Mesendoderm (in vitro differentiated cells): ENCODE measurements at places on chromosomes 16 and 17.

- DNase-seq: peak; percentile 85
Observed at GRCh38 chr17:78127239-78127887, 1.2 kb downstream of the TMC6 start.

DNA sequence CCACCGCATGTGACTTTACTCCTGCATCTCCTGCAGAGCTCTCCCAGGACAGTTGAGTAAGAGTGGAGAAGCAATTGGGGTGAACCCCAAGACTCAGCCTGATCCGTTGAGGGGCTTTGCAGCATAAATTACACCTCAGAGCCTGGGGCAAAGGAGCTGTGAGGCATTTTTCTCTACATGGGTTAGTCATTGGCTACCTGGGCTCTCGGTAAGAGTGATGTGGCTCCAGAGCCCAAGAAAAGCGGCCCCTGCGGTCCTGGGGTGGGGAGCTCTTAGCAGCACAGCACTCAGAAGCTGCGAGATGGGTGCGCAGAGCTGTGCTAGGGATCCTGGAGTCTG, 40.4 kb upstream of the C16orf78 start:
- no peak for DNase-seq

DNA sequence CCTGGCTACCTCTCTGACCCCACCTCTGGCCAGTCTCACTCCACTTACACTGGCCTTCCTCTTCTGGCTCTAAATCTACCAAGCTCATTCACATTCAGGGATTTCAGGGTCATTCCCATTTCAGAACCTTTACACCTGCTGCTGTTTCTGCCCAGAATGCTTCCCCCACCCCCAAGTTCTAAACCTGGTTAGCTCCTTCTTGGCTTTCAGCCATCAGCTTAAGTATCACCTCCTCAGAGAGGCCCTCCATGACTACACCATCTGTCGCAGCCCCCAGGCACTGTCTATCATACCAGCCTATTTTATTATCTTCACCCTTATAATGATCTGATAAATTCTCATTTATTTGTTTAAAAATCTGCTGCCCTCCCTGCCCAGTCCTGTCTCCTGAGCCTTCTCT, 23.3 kb upstream of the NGFR start:
- no peak for DNase-seq

DNA sequence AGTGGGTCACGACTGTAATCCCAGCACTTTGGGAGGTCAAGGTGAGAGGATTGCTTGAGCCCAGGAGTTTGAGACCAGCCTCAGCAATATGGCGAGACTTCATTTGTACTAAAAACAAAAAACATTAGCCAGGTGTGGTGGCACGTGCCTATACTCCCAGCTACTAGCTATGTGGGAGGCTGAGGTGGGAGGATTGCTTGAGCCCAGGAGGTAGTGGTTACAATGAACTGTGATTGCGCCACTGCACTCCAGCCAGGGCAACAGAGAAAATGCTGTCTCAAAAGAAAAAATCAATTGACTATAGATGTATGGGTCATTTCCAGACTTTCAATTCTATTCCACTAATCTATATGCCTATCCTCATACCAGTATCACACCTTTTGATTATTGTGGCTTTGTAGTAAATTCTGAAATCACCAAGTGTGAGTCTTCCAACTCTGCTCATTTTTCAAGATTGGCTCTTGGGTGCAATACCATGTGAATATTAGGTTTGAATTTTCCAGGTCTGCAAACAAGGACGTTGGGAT, 27.2 kb upstream of the CEP20 start:
- DNase-seq: no peak

- no peak for DNase-seq
Observed at GRCh38 chr16:29974291-29975133, 844 bp downstream of the TAOK2 start.

GRCh38 chr16:9503251-9503984, 412.0 kb downstream of the HAPSTR1 start:
- DNase-seq: peak; percentile 26

- DNase-seq: no peak
Observed at GRCh38 chr16:69720822-69721430, 5.4 kb downstream of the NQO1 start.

DNA sequence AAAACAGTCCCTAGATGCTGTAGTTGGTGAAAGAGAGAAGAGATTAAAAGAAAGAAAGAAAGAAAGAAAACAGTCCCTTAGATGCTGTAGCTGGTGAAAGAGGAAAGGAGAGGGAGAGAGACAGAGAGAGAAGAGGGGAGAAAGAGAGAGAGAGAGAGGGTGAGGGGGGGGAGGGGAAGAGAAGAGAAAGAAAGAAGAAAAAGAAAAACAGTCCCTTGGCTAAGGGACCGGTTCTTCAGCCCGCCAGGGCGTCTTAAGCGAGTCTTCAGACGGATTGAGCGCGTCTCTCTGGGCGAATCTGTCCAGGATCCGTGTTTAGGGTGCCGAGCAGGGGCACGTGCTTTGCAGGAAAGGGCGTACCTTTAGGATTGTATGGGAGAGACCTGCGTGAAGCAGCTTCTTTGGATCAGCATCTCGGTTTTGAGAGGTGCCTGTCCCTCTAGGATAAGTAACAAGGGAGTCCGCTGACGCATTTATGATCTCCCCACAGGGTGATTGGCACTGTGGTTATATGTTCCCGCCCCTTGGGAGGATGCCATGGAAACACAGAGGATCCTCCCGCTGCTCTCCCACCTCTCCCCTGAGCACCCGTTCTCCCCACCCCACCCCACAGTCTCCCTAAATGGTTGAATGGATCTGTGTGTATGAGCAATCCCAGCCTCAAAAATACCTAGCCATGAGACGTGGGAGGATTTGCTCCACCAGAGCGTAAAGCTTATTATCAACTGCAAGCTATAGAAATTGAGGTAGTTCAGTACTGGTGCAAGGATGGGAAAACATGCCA, 16.7 kb downstream of the GNGT2 start:
- DNase-seq: peak; percentile 76

DNA sequence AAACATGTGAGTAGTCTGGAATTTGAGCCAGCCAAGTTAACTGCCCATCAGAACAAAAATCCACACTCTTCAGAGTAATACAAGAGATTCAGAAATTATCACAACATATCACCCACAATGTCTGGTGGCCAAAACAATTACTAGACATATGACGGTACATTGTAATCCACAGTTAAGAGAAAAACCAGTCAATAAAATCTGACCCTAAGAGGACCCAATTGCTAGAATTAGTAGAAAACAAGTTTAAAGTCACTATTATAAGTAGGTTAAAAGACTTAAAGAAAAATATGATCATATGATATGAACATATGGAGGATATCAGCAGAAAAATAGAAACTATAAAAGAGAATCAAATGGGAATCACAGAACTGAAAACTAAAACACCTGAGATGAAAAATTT, 15.8 kb downstream of the CMTR2 start:
- DNase-seq: no peak

DNA sequence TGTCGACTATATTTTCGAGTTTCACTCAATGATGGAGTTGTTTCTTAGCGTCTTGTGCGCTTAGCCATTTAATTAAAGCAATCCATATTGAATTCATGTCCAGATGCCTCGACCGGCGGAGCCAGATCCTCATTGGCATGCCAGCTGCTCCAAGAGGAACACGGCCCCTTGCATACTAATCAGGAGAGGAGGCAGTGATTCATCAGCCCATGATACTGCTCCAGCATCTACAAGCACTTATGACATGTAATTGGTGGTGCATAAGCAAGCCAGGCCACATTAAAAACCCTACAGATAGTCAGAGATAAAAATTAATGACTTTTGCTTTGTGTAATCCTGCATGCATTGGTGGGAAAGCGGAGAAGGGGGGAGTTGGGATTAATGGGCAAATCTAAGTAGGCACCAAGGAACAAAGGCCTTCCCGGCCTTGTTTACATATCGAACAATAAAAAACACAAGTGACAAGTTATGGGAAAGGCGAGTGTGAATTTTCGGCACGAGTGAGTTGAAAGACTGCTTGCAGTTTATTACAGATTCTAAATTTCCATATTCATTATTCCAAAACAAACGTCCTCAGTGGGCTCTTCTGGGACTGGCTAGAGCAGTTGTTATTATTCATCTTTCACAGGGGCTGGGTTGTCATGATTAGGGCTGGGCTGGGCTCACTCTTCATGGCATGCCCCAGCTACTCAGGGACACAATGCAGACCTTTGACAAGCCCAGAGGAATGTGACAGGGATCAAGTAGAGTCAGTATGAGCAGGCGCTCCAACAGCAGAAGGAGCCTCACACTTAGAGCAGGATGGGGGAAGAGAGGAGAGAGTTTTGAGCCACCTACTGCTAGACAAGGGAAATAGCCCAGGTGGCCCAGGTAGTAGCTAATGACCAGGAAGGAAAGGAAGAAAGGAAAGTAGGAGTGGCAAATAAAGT, 281.7 kb upstream of the ZFHX3 start:
- peak; percentile 85 for DNase-seq

DNA sequence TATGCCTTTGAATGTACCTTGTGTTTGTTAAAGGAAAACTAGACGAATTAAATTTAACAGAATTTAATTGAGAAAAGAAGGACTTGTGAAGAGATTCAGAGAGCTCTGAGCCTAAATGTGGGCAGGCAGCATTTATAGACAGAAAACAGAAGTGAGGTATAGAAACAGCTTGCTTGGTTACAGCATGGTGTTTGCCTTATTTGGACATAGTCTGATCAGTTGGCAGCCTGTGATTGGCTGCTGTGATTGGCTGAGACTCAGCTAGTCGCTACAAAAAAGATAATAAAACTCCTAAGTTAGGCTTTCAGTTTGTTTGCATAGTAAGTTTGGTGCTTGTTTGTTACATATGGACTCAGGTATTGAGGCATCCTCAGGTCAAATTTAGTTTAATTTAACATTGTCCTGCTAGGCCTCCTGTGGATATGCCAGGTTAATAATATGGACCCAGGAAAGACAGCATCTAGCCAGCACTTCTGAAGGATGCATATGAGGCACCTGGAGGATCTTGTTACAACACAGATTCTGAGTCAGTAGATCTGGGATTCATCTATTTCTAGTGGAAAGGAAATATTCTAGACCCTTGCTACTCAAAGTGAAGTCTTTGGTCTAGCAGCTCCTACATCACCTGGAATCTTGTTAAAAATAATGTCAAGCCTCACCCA, 43.4 kb downstream of the SLFN5 start:
- peak; percentile 5 for DNase-seq

DNA sequence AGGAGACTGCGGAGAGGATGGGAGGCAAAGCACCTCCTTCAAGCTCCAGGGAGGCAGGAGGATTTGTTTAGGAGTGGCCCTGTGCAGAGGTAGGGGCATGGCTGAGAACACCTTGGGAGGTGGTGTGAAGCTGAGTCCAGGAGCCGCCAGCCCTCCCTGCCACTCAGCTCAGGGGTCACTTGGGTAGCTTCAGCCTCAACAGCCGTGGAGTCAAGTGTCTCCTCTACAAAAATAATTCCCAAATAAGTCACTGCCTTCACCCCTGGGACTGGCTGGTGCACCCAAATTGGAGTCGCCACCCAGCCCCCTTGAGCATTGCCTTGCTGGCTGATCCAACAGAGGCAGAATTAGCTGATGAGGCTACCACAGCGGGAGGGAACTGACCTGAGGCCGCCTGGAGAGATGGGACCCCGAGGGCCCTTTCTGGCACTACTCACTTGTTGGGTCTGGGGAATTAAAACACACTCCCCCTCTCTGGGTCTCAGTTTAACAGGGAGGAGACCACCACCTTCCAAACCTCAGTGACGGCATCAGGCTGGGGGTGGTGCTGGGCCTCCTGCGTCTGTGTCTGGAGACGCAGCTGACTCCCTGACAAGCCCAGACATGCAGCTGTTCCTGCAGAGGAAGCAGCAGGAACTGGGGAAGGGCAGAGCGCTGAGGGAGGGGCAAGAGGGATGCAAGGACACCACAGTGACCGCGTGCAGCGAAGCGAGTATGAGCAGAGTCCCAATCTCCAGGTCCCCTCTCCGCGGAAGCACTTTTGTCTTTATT, 87.9 kb upstream of the TOB1 start:
- DNase-seq: peak; percentile 69

DNA sequence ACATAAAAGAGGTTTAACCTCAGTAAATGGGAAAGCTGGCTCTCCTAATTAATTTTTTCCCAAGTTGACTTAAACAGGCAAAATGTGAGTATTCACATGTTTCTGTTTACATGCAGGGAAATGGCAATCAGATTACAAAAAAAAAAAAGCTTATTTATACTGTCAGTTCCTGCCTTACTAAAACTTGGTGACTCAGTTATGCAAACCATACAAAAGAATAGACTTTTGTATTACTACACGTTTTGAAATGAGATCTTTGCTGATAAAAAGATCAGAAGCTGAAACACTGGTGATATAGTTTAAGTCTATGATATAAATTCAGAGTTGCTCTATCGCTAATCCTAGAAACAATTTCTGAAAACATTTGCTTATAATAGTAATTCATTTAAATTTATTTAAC, 9.4 kb upstream of the KCNJ2 start:
- no peak for DNase-seq

GRCh38 chr16:2437032-2437790, 8.0 kb downstream of the CCNF start:
- no peak for DNase-seq

GRCh38 chr16:84603140-84603816, 14.6 kb downstream of the COTL1 start:
- no peak for DNase-seq

DNA sequence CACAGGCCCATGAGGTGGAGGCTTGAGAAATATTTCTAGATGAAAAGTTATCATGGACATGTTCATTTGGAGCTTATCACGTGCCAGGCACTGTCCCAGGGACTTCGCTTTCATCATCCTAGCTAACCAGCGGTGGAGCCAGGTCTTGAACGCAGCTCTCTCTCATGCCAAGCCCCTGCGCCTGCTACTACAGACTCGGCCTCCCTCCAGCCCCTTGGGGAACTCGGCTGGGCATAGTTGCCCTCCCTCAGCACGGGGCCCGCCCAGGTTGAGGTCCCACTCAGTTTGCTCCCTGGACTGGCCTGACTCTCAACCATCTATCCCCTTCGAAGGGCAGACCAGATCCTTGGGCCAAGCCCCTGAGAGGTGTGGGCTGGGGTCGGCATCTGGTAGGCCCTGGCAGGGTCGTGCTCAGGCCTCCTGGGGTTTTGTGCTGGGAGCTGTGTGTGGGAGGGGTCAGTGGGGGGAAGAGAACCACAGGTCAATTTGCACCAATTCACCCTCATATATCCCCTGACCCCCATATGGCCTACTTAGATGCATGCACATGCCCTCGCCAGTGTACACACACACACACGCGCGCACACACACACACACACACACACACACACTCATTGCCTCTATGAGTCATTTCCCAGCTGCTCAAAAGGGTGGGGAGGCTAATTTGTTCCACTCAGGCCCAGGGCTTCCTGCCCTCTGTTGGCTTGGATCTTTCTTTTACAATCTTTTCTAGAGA, 12.1 kb upstream of the SCN4A start:
- DNase-seq: no peak
